Sigmoid colon (tissue), 7 donors: ENCODE measurements at places on chromosomes 12 and 14. TPM values are rescaled to one million over a fixed set of nuclear protein-coding genes. Genes with fewer than 3 reads are reported as not detected.

KCNK13 gene
- total RNA-seq = not detected

AKT1 gene
- 109 TPM for total RNA-seq

GRCh38 chr14:67508956-67509355, 20.4 kb upstream of the TMEM229B start:
- no peak for DNase-seq

DNA sequence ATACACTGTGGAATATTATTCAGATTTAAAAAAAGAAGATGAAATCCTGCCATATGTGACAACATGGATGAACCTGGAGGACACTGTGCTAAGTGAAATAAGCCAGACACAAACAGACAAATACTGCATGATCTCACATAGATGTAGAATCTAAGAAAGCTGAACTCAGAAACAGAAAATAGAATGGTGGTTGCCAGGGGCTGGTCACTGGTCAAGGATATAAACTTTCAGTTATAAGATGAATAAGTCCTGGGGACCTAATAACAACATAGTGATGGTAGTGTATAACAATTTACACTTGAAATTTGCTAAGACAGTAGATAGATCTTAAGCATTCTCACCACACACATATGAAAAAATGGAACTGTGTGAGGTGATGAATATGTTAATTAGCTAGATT, 161.3 kb upstream of the TMCC3 start:
- no peak for DNase-seq

GRCh38 chr12:116247377-116247776, 30.1 kb downstream of the MED13L start:
- no peak for DNase-seq

TMCC3 gene
- 8.3 TPM for total RNA-seq

SCNN1A gene
- 0.82 TPM for total RNA-seq

DNA sequence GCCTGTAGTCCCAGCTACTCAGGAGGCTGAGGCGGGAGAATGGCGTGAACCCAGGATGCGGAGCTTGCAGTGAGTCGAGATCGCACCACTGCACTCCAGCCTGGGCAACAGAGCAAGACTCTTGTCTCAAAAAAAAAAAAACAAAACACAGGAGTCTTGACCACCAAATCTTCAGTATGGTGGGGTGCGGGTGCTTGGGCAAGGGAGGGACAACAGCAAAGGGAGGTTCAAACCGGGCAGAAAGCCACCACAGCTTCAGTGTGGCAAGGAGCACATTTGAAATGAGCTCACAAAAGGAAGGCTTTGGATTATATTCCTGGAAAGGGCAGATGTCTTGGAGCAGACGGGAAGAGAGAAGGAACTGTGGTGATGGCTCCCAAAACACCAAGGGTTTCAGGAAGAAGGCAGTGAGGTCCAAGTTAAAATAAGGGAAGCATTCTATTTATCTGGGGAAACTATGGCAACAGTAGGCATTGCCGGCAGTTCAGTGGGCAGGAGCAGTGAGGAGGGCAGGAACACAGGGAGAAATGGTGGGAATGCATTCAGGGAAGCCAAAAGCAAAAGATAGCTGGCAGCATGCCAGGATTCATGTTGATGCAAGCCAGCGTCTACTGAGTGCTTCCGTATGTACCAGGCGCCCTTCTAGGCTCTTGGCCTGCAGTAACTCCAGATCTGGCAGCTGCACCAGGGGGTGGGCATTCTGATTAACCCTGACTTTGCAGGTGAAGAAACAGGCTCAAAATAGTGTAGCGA, 51.0 kb upstream of the SRSF5 start:
- DNase-seq = peak; percentile 92

- no peak for DNase-seq
These were observed 34.3 kb upstream of the TTC7B start for GRCh38 chr14:90850487-90850886.

- peak; percentile 98 for DNase-seq
These were observed 58.7 kb downstream of the ST8SIA1 start for GRCh38 chr12:22275843-22276242.

ADSS1 gene
- 5.3 TPM for total RNA-seq

MDGA2 gene
- under 0.01 TPM for total RNA-seq

DNA sequence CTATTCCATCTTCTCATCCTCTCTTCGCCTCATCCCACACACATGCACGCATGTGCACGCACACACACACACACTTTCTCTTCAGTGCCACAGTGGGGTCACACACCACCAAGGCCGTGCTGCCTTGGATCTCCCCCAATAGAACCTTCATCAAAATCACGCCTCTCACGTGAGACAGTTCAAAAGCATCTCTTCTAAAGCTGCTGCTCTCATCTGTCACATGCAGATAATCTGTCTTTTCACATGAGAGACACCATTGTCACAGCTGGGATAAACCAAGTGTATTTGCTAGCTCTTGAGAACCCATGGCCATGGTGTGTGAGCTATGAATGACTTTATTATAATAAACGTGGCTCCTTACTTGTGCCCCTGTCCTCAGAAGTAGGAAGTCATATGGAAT, 218.7 kb downstream of the EGLN3 start:
- no peak for DNase-seq

GRCh38 chr12:79296133-79296532, 394.6 kb downstream of the PAWR start:
- DNase-seq = no peak

DNA sequence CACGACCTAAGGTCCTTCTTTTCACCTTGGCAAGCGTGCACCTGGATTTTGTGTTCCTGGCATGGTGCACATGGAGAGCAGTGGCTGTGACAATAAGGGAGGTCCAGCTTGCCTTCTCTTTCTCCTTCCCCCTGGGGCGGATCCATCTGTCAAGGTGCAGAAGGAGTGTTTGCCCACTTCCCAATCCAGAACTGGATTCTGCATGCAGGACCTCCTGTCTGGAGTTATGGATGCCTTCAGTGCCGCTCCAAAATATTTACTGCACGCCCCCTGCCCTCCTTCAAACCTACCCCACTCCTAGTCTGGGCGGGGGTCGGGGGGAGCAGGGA, 192.7 kb downstream of the DPF3 start:
- DNase-seq = no peak

GRCh38 chr12:57840726-57841125, 5.8 kb downstream of the CTDSP2 start:
- no peak for DNase-seq

- DNase-seq = no peak
These were observed 220.2 kb upstream of the CPNE8 start for GRCh38 chr12:39125566-39125965.

MYO1H gene
- total RNA-seq = not detected

DNA sequence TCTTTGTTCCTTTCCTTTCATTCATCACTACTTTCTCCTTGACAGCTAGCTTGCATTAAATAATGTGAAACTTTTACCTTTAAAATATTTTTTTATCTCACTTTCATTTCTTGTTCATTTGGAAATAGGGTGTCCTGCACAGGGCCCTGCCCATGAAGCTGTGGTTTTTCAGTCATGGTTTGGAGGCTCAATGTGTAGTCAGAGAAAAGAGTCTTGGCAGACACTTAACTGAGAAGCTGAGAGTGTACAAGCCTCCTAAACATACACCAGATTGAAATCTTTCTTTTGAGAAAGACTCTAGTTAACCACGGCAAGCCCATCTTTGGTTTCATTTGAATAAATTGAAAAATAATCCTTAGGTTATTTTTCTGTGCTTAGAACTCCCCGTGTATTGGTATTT, 74.2 kb downstream of the KICS2 start:
- DNase-seq = no peak

DNA sequence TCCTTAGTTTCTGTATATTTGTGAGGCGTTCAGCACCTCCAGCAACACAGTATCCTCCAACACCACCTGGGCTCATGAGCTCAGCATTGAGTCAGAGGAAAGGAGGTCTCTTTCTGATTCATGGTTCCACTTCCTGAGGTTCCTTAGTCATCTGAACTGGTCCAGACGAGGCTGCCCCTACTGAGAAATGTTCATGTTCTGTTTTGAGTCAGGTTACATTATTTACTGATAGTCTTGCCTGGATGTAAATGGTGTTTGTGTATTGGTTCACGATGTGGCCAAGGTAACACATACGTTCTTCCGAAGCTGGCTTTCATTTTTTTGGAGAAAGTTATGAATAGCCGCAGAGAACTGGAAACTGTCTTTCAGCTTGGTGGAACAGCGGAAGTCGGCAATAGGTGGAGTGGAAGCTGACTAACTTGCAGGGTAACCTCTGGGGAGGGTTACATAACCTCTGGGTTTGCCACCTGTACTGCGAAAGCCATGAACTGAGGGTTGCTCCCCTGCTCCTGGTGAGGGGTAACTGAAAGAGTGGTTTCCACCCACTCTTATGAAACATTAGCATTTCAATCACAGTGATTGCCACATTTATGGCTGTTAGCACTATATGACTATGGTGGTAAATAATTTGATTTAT, 42.2 kb upstream of the MANSC4 start:
- no peak for DNase-seq

CLEC2A gene
- not detected for total RNA-seq

PLEKHH1 gene
- total RNA-seq = 3.7 TPM

DNA sequence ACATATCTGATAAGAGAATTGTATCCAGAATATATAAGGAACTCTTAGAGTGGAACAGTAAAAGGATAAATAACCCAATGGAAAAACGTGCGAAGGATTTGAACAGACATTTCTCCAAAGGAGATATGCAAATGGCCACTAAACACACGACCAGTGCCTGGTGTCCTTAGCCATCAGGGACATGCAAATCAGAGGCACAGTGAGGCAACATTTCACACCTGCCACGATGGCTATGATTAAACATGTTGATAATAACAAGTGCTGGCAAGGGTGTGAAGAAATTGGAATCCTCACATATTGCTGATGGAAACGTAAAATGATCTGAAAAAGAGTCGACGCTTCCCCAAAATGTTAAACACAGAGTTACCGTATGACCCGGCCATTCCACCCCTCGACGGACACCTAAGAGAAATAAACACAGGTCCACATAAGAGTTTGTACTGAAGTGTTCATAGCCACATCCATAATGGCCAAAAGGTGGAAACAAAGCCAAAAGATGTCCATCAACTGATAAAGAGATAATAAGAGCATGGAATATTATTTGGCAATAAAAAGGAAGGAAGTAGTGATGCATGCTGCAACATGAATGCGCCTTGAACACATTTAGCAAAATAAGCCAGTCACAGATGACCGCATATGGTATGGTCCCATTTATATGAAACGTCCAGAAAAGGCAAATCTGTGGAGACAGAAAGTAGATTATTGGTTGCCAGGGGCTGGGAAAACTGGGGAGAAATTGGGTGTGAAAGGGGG, 6.3 kb upstream of the TMEM121 start:
- DNase-seq = no peak

INHBE gene
- not detected for total RNA-seq
